ENCODE measurements at places on chromosomes 3 and 15.
A peak's percentile ranks its signal among the peaks of the same experiment; 100 is the strongest.

DNA sequence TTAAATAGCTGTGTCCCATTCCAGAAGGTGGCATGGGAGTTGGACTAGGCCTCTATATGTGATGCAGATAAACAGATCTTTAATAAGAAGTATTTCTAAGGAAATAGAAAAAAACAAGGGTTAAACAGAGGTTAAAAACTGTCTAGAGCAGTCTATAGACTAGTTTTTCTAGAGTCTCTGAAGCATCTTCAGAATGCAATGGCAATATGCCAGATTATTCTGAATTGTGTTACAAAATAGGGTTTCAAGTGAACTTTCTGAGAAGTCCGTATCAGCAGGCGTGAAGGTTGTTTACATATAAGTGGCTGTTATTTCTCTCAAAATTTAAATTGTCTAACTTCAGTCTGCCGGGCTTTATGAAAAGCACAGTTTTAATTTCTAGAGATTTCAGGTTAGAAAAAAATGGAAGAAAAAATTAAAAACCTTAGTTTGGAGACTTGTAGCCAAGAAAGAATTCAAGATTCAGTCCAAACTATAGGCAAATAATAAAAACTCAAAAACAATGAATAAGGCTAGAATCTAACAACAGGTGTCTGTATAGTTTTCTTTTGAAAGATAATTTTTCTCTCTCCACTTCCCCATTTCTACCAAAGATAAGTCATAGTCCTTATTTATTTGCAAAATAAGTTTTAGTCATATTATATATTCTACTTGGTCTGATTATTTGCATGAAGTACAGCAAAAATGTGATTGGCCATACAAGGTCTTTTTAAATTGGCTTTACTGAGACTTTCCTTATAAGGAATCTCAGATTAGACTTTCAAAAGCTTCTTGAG is 55.2 kb downstream of the OSTN start:
- no peak for DNase-seq

- DNase-seq, result no peak
Observed at GRCh38 chr3:117545484-117545883, 835.9 kb downstream of the TUSC7 start.

DNA sequence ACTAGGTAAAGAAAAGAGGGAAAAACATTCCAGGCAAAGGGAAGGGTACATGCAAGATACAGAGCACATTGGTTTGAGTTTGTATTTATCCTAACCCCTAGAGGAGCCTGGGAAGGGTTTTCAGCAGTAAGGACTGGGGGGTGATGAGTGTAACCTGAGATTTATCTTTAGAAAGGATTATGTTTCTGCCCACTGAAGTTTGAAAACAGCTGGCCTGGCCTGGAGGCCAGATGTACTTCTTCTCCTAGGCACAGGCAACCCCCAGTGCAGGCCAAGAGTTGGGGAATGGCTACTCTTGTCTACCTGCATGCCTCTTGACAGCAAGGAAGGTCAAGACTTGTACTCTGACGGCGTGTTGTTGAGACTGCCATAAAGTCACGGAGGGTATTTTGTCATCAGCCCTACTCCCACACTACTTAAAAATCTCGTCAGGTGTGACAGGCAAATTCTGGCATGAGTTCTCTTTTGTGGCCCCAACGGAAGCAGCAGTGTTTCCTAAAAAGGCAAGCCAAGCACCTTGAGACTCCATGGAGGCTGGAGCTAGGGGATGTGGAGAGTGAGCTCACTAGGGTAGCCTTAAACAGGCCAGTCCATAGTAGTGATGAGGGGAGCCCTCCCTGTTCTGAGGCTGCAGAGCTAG is 241.5 kb upstream of the WNT5A start:
- DNase-seq, result no peak

DNA sequence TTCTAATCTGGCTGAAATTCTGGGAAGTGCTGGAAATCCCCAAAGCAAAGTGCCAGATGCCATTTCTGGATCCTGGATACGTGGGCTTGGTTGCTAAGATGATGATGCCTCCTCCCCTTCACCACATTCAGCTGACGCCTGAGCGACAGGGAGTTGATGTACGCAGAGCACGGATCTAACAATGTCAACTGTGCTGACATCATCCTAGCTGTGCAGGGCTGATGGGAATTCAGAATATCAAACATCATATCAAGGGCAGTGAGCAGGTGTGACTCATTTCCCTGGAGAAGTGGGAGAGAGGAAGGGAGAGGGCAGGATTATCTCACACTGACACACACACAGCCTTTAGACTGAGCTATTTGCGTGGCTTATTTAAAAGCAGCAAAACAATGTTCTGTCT is 92.6 kb upstream of the ZBTB20 start:
- DNase-seq, result no peak

DNA sequence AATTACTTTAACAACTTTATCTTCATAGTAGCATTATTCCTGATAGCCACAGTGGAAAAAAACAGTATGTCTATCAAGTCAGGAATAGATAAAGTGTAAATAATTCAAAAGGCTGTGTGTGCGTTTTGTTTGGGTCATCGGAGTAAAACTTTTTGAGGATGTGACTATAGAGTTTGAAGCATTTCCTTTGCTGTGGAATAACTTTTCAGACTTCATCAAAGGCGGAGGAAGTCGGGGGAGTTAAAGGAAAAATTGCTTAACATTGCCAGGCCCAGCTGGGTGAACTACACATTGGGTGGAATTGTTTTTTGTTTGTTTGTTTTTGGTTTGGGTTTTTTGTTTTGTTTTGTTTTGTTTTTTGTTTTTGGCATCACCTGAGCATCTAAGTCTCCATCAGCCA is 70.4 kb upstream of the CRTC3 start:
- DNase-seq, result no peak

DNA sequence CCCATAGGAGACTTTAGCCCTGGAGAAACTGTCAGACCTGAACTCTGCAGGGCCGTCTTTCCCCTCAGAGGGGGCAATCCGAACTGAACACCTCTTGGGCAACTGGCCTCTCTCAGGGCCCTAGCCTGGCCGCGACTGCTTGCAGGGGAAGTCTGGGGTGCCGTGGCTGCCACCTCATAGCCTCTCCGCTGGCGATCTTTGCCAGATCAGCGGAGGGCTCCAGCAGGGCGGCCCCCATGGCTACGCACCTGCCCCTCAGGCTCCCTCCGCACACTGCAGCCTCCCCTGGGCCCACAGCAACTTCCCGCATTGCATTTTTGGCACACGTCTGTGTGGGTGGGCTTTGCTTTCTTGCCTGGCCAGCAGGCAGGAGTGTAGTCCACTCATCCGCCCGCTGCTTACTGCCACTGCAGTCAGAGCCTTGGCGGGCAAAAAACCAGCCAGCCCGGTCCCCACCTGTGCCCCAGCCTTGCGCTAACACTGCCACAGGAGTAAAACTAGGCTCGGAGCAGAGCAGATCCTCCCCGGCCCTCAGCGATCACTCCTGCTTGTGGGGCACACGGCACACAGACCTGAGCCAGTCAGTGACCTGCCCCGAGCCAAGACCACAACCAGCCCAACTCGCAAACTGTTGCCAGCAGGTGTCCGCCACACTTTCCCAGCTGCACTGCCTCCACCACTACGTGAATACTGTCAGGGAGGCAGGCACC is 266.8 kb upstream of the CBLB start:
- DNase-seq, result no peak

DNA sequence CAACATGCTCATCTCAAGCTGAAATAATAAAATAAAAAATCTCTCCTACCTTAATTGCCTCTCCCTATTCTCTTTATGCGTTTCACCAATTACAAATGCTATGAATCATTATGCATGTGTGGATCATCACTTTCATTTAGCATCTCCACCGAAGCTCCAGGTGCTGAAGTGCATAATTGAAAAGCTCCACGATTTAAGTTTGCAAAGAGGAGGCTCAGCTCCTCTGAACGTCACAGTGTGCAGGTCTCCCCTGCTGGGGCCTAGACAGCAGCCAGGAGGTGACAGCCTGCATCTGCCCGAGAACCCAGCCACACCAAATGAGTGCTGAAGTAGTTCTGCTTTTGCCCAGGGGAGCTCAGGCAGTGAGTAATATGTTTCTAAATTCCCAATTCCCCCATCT is 60.5 kb upstream of the GLCE start:
- no peak for DNase-seq

DNA sequence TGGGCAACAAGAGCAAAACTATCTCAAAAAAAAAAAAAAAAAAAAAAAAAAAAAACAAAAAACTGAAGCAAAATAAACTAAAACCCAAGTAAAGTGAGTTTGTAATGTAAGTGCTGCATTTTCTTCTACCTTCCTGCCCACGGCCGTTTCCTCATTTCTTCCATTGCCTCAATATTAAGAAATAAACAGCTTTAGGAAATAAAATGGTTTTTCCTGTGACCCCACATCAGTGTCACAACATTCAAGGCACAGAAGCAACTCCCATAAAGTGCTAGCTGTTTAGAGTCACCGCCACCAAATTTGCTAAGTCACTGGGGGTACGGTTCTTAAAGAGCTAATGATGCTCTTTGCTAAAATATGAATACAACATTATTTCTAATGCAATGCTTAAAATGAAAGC is 3.3 kb downstream of the PKM start:
- DNase-seq, result no peak

DNA sequence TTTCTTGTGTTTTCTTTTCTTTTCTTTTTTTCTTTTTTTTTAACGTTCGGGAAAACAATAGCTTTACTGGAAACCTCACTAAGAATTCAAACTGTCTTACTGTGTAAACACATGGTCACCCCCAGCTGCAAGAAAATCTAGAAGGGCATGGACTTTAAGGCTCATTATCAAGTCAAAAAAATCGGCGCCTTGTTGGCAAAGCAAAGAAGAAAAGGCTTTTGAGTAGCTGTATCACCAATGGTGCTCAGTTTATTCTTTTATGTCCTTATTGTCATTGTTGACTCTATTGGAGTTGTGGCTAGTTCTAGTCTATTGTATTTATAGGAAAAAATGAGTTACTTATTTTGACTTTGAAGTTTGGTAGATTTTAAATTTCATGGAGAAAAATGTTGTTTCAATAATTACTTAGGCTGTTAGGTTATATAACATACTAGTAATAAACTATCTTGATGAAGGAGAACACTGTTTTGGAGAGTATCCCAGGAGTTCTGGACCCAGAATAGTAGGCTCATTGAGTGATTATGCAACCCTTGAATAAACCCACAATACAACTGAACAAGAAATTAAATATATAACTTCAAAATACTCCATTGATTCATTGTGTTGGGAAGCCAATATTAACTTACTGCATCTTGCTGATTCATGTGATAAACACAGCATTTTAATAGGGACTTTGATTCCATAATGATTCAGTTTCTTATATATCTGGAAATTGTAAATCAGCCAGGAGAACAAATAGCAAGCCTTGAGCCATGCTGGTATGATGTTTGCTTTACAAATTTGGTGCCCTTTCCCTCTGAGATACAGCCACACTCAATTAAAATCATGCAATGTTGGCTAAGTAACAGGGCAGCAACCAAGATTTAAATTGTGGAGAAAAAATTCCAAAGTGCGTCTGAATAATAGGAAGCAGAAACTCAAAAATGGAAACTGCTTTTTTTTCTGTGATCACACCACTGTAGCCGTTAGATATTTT is 27.8 kb upstream of the GOLIM4 start:
- no peak for DNase-seq

DNA sequence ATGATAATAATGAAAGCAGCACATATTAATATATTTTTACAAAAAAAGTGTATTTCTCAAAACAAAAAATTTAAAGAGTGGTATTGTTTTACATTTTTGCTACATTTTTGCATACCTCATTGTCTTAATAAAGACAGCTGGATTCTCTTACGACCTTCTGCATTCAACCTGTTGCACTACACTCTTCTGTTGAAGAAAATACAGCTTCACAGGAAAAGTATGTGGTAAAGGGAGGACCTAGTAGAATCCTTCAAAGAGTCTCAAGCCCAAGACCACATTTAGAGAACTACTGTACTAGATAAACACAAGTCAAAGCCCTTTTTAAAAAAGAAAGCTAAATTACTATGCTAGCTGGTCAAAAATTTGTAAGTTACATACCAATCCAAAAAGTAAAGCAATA is 7.9 kb downstream of the ZNF280D start:
- peak; percentile 14 for DNase-seq

DNA sequence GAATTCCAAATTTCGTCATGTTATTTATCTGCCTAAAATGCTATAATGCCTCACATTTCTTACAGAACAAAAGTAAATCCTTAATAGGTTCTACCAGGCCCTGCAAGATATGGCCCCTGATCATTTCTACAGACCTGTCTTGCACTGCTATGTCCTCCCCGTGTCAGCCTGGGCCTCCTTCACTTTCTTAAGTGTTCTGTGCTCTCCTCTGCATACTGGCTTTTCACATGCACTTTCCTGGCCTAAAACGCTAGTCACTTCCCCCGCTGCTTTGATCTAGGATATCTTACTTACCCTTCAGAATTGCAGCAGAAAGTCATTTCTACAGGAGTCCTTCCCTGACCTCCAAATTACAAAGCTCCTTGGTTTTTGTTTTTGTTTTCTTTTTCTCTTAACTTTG is 551.3 kb downstream of the NSUN3 start:
- DNase-seq, result no peak

GRCh38 chr15:69016021-69016595 is 1.6 kb downstream of the NOX5 start:
- no peak for DNase-seq

- no peak for DNase-seq
Observed at GRCh38 chr3:28033059-28033784, 208.2 kb upstream of the CMC1 start.

- DNase-seq, result no peak
Observed at GRCh38 chr3:109070211-109070610, 47.7 kb downstream of the MORC1 start.

DNA sequence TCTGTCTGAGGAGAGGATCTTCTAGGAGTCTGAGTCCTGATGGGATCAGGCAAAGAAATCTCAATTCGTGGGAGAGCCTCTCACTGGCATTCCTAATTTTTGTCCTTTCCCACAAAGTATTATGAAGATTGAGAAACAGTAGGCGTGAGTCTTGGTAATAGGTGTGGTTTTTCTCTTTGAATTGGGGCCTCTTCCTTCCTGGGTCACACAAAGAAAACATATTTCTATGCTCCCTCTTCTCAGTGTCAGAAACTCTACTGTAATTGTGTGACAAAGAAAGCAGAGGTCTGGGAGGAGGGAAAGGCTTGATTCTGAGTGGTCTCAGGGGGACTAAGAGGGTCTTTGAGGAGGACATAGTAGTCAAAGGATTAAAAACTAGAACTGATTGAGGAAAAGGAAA is 6.0 kb downstream of the GABRR3 start:
- no peak for DNase-seq

- DNase-seq, result no peak
Observed at GRCh38 chr15:60259469-60259868, 138.3 kb downstream of the ANXA2 start.

DNA sequence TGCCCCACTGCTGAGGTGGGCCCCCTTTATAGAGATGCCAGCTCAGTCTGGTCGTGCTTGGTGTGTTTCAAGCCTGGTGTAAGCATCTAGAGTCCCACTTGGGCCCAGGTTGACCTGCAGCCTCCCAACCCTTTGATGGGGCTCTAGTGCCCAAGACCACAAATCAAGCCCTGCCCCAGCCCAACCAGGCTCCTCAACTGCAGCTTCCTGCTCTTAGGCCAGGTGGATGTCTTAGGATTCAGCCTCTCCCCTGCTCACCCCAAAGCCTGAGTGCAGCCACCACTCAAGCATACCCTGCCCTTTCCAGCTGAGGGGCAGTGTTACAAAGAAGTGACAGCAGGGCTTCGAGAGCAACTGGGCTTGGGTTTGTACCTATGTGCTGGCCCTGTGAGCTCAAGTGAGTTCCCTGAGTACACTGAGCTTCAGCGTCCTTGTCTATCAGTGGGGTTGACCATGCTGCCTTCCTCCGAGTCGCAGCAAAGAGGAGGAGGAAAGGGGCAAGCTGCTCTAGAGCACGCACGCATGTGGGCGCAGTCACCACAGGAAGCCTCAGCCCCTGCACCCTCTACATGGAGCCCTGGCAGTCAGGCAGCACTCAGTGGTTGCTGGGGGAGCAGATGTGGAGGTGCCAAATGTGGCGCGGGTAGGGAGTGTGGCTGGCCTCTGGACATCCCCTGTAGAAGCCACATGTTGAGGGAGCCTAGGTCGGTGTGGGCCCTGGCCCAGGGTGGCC is 120.7 kb downstream of the EEFSEC start:
- no peak for DNase-seq

Data from GDM1 (cell line).